ENCODE measurements at places on chromosomes 12 and 14. TPM values are rescaled to one million over a fixed set of nuclear protein-coding genes. Genes with fewer than 3 reads are reported as not detected.
A peak's percentile ranks its signal among the peaks of the same experiment; 100 is the strongest.

TC2N gene
- total RNA-seq, result not detected

ABCD2 gene
- total RNA-seq, result not detected

SLC4A8 gene
- total RNA-seq, result 9.7 TPM

FAM181A gene
- total RNA-seq, result not detected

RD3L gene
- not detected for total RNA-seq

- no peak overlapping the region for H3K4me3 ChIP-seq
- no peaks in the 10 kb centered on the region for H3K27me3 ChIP-seq
- H3K27ac ChIP-seq, result peak overlapping the region; percentile 61
- peaks cover 23% of the 10 kb centered on the region for H3K4me1 ChIP-seq
Observed at GRCh38 chr12:52243259-52243855, 10.3 kb downstream of the KRT7 start.

- DNase-seq, result no peak
- no peaks in the 10 kb centered on the region for H3K4me1 ChIP-seq
- peaks cover 5% of the 10 kb centered on the region for H3K36me3 ChIP-seq
- H3K27ac ChIP-seq, result no peak overlapping the region
- H3K27me3 ChIP-seq, result no peaks in the 10 kb centered on the region
Observed at GRCh38 chr14:100836941-100837804, 11.3 kb downstream of the MEG3 start.

- peaks cover 45% of the 10 kb centered on the region for H3K4me1 ChIP-seq
- H3K27me3 ChIP-seq, result no peaks in the 10 kb centered on the region
- peaks cover 2% of the 10 kb centered on the region for H3K36me3 ChIP-seq
- no peak overlapping the region for H3K4me3 ChIP-seq
Observed at GRCh38 chr14:101070540-101071492, 167.3 kb upstream of the RTL1 start.

DNA sequence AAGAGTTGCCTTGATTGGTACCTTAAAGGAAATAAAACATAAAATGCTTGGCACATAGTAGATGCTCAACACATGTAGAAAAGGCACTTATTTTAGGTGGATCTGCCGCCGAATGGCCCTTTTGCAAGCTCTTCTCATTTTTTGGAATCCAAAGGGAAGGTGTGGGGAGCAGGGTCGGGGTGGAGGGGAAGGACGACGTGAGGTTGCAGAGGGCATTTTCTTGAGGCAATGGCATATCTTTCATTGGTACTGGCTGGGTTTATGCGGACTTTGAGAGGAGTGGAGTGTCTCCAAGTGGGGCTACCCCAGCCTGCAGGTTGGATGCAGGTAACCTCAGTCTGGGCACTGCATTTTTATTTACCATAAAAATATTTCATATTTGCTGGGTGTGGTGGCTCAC lies 8.1 kb downstream of the RTL1 start:
- H3K4me3 ChIP-seq, result no peak overlapping the region
- H3K36me3 ChIP-seq, result peaks cover 6% of the 10 kb centered on the region
- DNase-seq, result no peak
- peaks cover 11% of the 10 kb centered on the region for H3K4me1 ChIP-seq
- H3K27ac ChIP-seq, result no peak overlapping the region

DNA sequence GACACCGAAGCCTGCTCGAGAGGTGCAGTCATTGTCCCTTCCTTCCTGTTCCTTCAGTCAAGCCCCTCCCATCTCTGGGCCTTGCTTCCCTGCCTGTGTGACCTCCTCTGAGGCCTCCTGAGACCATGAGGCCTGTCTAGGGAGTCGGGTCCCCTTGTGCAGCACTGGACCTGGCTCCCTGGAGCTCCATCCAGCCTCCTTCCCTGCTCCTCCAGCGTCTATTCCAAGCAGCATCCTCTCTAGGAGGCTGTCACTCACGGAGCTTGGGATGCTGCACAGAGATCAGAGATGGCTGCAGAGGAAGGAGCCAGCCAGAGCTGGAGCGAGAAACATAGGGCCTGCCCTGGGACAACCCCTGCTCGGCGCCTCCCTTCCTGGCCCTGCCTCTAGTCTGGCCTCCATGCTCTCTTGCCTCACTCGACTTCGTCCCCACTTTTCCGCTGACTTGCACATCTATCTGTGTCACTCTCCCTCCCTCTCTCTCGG lies 142.7 kb downstream of the BCL11B start:
- no peak overlapping the region for H3K4me3 ChIP-seq
- no peaks in the 10 kb centered on the region for H3K4me1 ChIP-seq
- H3K27me3 ChIP-seq, result no peaks in the 10 kb centered on the region
- no peak overlapping the region for H3K27ac ChIP-seq
- no peaks in the 10 kb centered on the region for H3K36me3 ChIP-seq

GRCh38 chr12:110860833-110861296 lies 14.1 kb downstream of the CCDC63 start:
- DNase-seq, result peak; percentile 36
- H3K27ac ChIP-seq, result no peak overlapping the region
- no peaks in the 10 kb centered on the region for H3K36me3 ChIP-seq
- no peak overlapping the region for H3K4me3 ChIP-seq

DNA sequence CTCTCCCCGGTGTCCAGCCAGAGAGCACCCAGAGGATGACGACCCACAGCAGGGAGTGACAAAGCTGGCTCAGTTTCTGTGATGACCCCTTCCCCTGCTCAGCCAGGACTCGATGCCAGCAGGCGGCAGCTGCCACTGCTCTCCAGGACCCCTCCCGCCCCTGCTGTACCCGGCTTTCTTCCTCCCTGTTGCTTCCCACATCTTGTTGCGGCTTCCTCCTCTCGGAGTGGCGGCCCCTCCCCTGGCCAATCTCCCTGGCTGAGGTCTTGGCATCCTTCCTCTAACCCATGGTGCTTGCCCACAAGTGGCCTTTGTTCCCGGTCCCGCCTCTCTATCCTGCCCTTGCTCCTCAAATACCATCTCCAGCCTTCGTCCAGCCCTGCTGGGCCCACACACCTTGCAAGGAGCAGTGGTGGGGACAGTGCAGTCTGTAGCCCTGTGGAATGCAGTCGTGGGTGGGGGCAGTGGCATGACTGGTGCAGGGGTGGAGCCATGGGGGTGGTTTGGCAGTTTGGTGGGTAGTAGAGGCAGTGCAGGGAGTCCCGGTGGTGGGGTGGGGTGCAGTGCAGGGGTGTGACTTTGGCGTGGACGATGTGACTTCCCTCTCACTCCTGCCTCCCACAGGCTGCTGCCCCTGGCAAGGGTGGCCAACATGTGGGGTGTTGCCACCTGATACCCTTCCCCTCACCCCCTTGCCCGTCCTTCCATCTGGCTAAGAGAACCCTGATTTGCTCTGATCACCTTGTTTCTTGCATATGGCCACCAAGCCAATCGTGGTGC lies 16.3 kb upstream of the BEGAIN start:
- no peaks in the 10 kb centered on the region for H3K27me3 ChIP-seq
- no peaks in the 10 kb centered on the region for H3K4me1 ChIP-seq
- H3K36me3 ChIP-seq, result no peaks in the 10 kb centered on the region
- no peak overlapping the region for H3K4me3 ChIP-seq

GRCh38 chr12:44511289-44511688 lies 364.8 kb downstream of the NELL2 start:
- H3K27me3 ChIP-seq, result no peaks in the 10 kb centered on the region
- no peak overlapping the region for H3K4me3 ChIP-seq
- no peak for DNase-seq
- H3K36me3 ChIP-seq, result no peaks in the 10 kb centered on the region
- H3K27ac ChIP-seq, result no peak overlapping the region
